Ascending aorta (tissue), 2 donors: ENCODE measurements at places on chromosomes 7 and 10.

DNA sequence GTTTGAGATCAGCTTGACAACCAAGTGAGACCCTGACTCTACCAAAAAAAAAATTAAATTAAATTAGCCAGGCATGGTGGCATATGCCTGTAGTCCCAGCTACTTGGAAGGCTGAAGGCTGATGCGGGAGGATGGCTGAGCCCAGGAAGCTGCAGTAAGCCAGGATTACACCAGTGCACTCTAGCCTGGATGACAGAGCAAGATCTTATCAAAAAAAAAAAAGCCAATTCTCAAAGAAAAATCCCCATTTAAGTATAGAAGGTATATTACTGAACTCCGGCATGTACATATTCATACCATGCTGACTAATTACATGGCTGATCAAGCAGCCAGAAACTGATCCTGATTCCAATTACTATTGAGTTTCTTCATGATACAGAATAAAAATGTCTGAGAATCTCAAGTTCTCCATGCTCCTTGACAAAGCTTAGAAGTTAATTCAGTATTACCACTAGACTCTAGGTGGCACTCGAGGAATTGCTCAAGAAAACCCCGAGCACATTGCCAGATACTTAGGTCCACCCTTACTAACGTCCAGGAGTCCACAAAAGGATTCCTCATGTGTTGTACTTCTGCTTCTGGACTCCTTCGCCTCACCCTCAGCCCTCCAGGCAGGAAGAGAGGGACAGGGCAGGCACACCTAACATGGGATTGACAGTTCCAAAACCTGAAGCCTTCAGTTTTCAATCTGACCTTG lies 148.9 kb downstream of the PARD3 start:
- peak; percentile 70 for DNase-seq

- DNase-seq: no peak
Measured at GRCh38 chr7:144812379-144813283, 23.2 kb downstream of the TPK1 start.

DNA sequence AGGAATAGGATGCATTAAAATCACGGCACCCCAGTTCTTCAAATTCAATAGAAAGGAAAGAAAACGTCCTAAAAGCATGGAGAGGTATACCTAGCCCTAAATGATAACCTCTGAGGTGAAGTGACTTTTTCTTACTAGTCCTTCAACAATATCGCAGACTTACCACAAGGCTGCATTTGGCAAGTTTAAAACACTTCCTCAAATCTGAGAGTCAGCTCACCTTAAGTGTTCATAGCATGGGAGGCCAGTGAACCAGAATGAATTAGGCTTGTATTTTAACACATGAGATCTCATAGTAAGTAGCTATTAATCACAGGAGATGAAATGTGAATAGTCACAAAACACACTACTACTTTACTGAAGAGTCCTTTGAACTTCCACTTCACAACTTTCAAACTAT lies 124.2 kb downstream of the RNF32 start:
- DNase-seq: no peak

DNA sequence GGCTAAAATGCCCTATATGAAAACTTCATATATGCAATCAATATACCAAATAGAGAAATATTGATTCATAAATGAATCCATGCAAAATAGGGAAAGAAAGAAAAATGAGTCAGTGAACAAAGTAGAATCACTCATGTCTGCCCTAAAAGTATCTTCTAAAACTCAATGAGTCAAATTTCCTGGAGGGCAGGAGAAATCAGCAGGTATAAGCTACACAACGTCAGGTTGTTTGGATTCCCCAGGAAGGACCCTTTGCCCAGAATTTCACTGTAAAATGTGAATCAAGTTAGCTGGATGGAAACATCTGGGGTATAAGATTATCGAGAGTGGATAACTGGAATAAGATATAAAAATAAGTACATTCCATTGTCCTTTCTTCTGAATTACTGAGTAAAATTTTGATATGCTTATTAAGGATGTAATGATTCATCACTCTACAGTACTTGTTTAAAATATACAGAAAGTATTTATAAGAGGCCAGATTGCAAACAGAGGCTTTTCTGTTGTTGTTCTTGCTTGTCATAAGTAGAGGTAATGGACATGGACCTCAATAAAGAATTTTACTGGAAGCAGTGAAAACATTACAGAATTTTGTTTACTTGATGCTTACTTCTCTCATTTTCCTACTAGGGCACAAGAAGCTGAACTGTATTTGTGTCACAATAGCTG lies 99.0 kb downstream of the AGMO start:
- no peak for DNase-seq

- DNase-seq: no peak
Measured at GRCh38 chr7:111518264-111518663, 44.0 kb downstream of the IMMP2L start.

DNA sequence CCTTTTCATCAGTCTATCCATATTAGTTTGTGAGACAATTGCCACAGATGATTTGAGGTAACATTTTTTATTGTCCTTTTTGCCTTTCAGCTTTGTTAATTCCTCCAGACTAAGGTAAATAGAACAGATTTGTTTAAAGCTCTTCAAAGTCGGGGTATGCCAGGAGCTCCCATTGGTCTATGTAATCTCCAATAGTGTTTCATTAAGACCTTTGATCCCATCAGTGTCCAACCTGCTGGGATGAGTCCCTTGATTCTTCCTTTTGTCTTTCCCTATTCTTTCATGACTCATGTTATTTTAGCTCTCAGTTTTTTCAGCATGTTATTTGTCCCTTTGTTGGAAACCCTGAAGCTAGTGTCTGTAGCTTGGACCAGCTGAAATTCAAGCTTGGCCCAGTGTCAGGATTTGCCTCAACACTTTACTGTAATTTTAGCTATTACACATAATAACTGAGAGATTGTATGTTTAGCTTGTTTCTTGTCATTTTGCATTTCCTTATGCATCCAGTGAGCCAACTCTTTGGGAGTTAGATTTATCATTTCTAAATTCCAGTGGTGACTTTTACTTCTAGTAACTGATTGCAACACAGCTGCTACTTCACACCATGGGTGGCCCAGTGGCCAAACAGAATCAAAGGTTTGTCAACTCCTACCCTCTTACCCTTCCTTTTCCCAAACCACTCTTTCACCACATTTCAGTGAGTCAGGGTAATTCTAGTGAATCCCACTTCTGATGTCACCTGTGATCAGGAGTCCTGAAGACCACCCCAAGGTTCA lies 15.3 kb downstream of the AGBL3 start:
- no peak for DNase-seq

DNA sequence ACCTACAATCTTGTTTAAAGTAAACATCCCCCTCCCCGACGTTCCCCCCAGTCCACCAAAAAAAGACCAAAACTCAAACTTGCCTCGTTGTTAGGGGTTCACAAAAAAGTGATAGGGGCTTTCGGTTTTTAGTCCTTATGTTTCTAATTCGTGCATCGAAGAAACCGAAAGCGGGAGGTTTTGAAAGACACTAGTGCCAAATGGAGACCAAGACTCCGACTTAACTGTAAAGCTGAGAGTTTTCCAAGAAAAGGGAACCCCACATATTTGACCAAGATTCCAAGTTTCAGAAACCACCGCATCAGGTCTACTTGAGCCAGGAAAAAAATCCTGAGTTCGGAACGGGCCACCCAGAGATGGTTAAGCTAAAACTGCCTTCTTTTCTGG lies 534 bp downstream of the PSMA2 start:
- no peak for DNase-seq

- no peak for DNase-seq
Measured at GRCh38 chr10:57884407-57884806, 383.3 kb downstream of the IPMK start.

DNA sequence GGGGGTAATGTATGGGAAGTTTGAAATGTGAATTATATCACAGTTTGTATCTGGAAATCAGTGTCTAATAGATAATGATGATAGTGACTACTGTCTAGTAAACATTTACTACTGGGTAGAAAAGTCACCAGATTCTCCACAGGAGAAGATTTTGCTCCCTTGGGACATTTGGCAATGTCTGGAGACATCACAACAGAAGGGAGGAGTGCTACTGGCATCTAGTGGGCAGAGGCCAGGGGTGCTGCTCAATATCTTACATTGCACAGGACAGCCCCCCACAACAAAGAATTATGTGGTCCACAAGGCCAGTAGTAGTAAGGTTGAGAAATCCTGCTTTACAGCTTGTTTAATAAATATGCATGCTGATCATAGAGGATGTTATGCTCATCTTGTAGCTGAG lies 92.3 kb upstream of the PRPS1L1 start:
- DNase-seq: no peak

DNA sequence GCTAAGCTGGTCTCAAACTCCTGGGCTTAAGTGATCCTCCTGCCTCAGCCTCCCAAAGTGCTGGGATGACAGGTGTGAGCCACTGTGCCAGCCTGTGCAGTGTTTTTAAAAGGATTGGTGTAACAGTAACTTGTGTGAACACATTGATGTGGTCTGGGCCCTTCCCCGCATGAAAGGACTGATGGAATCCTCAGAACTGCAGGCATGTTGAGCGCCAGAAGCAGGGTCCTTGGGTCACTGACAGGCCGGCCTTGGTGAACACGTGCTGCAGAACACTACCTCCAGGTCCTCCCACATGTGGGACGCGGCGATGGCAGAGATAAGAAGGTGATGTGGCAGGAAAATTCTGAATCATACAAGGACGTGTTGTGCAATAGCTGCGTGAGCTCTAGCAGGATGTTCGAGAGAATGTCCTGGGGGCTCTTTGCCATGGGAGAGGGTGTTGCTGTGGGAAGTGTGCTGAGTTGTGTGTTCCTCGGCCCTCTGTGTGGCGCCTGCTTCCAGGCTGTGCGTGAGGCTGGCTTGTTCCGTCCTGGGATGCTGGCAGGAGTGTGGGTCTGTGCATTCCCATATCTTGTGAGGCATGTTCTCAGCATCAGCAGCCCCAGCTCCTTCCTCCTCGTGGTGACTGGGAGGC lies 68.2 kb downstream of the DNAJB6 start:
- DNase-seq: no peak

GRCh38 chr10:29646238-29646902 lies 11.6 kb upstream of the SVIL start:
- no peak for DNase-seq

DNA sequence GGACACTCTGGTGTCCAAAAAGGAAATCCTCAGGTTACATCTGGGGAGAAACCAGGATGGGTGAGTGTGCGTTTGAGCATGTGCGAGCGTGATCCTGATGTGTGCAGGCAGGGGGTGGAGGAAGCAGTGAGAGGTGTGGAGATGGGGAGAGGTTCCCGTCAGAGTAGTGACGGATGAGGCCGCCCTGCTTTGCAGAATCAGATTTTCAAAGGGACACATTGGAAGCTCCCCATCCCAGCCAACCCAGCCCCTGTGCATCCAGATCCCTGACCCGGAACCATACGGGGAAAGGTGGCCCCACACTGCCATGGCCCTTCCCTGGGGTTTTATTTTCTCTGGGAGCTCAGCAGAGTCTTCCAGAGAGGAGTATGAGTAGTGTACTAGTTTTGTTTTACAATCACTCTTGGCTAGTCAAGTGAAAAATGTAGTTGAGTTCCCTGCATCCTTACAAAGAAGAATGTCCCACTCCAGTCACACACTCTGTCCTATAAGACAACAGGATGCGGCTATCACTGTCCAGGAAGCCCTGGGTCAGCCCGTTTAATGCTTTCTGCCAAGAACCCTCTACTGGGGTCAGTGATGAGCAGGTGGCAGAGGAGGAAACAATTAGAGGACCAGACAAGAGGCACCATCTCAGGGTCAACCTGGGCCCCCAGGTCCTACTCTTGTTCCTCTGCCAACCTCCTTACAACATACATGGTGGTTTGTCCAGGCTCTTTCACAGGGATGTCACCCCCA lies 46.8 kb upstream of the PDLIM1 start:
- no peak for DNase-seq
